ENCODE measurements at places on chromosomes 4 and X. TPM values are rescaled to one million over a fixed set of nuclear protein-coding genes. Genes with fewer than 3 reads are reported as not detected.

The PAGE2 gene
- not detected for total RNA-seq

The SUPT20HL1 gene
- not detected for total RNA-seq

The ARL9 gene
- total RNA-seq = not detected

The DCHS2 gene
- 0.35 TPM for total RNA-seq

The CRMP1 gene
- 1.8 TPM for total RNA-seq

The PDZD11 gene
- 18.0 TPM for total RNA-seq

The ADGRL3 gene
- total RNA-seq = 17.5 TPM

The JADE3 gene
- 3.7 TPM for total RNA-seq

The NUDT11 gene
- 1.8 TPM for total RNA-seq
